ENCODE measurements at places on chromosomes 12 and 14. TPM values are rescaled to one million over a fixed set of nuclear protein-coding genes. Genes with fewer than 3 reads are reported as not detected.

Gene TEX52
- total RNA-seq: not detected

DNA sequence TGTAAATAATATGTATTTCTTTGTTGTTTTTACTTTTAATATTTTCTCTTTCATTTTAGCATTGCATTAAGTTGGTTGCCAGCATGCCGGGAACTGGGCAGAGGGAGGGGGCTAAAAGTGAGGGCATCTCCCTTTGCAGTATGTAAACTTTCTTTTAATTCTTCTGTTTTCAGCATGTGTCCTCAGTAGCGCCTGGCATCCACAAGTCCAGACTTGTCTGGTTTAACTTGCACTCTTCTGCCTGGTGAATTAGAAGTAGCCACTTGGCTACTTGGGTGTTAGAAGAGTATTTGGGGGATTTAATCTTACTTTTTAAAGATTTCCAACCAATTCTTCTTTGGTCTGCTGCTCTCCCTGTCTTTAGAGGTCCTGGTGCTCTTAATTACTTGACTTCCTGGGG lies 117.2 kb upstream of the SCAF11 start:
- no peak for DNase-seq

- peak; percentile 40 for DNase-seq
Observed at GRCh38 chr14:72700338-72701236, 193.3 kb downstream of the DPF3 start.

GRCh38 chr14:74240794-74241651 lies 1.8 kb downstream of the VSX2 start:
- DNase-seq: no peak

- no peak for DNase-seq
Observed at GRCh38 chr12:48728807-48729206, 12.3 kb upstream of the CCNT1 start.

- DNase-seq: no peak
Observed at GRCh38 chr12:104772336-104772735, 185.8 kb downstream of the SLC41A2 start.

Gene BMP4
- total RNA-seq: 9.3 TPM

Gene FAM186B
- not detected for total RNA-seq

Gene GPR65
- total RNA-seq: not detected

GRCh38 chr14:77158175-77158881 lies 16.7 kb upstream of the ZDHHC22 start:
- DNase-seq: peak; percentile 63

Gene UBE2N
- total RNA-seq: 115 TPM

GRCh38 chr12:126107659-126108058 lies 1042.4 kb downstream of the AACS start:
- no peak for DNase-seq

GRCh38 chr12:62603811-62604098 lies 137.1 kb downstream of the MON2 start:
- DNase-seq: no peak

DNA sequence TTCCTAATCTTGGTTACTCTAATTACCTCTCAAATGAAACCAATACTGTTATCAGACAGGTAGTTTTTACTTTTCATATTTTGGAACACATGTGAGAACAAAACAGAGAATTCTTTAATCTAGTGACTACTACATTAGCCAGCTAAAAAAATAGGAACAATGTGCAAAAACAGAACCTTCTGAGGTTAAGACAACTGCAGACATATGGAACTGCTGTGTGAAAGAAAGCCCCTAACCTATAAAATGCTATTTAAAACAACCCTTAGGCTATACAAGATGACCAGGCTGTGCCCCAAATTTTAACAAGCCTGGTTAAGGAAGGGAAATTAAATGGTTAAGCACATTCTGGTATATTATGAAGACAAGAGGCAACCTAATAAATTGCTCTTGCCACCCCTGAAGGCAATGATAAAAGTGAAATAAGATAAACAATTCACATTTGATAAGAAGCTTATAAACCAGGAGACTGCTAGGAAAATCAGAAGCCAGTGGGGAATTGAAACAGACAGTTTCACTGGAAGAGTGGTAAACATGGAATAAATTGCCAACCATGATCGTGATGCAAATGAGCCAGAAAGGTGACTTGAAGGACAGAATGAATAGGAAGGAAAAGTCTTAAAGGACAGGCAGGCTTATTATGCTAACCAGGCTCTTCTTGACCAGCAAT lies 7.4 kb downstream of the GTSF1 start:
- no peak for DNase-seq

Gene HCAR3
- not detected for total RNA-seq

GRCh38 chr14:104320611-104321086 lies 182.3 kb downstream of the KIF26A start:
- DNase-seq: no peak

DNA sequence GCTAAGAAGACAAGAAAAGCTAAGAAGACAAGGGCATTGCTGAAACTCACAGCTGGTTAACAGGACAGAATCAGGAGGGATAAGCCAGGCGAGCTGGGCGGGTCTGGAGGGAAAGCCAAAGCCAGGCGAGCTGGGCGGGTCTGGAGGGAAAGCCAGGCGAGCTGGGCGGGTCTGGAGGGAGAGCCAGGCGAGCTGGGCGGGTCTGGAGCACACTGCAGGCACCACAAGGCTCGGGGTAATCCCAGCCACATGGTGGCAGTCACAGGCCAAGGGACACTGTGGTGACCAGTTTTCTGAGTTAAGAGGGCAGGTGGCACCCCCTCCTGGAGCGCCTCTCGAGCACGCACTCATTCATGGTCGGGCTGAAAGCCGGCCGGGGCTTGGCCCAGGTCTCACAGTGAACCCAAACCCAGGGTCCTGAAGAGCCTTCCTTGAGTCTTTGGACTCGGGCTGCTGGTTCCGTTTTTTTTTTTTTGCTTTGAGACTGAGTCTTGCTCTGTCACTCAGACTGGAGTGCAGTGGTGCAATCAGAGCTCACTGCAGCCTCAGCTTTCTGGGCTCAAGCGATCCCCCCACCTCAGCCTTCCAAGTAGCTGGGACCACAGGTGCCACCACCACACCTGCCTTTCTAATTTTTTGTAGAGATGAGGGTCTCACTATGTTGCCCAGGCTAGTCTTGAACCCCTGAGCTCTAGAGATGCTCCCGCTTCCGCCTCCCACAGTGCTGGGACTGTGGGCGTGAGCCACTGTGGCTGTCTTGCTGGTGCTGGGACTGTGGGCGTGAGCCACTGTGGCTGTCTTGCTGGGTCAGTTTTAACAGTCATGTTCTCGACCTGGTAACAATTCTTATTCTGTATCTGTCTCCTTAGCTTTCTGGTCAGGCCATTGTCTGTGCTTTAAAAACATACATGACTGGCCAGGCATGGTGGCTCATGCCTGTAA lies 40.2 kb downstream of the HSP90AA1 start:
- no peak for DNase-seq

DNA sequence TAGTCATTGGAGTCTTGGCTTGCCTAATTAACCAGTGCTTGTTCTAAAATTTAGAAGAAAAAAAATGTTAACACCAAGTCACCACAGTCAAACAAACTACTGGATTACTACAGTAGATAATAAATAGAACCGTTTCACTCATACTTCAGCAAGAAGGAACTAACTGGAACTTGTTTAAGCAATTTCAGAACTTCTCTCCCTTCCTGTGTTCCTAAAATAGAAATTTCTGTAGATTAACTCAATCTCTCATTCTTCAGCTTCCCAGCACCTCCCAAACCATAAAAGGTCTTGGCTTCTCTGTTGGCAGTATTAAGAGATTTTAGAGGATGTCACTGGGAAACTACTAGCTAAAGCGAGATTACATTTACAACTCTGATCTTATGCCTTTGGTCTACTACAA lies 18.6 kb downstream of the GNS start:
- DNase-seq: no peak

- no peak for DNase-seq
Observed at GRCh38 chr12:31386364-31386777, 60.4 kb upstream of the SINHCAF start.

Data from MG63 (cell line).